ENCODE measurements at places on chromosomes 3 and 15. TPM values are rescaled to one million over a fixed set of nuclear protein-coding genes. Genes with fewer than 3 reads are reported as not detected.

The IL12A gene
- total RNA-seq = 0.38 TPM

- DNase-seq = no peak
Measured at GRCh38 chr3:89414270-89414669, 306.8 kb downstream of the EPHA3 start.

DNA sequence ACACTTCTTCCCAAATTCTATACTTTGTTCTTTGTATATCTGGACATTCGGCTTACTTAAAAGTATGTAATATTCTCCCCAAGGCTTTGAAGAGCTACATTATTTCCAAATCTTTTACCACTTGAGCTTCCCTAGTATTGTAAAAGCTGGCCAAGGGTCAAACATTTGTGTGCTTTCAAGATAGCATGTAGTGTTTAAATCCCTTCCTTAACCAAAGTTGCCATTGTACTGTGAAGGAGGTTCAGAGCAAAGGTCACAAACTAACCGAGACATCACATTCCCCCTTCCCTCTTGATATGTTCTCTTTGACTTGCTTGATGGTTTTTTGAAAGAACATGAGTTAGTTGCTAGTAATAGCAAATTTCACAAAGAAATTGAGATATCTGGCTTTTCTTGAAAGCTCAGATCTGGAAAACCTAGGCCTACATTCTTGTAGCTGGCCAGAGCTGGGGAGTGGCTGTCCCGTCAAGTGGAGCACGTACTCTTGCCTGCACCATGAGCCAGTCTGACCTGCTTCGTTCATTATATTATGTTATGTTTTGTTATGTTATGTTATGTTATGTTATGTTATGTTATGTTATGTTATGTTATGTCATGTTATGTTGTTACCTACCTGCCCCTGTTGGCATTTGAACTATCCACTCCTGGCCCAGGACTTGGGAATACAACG lies 60.2 kb downstream of the FILIP1L start:
- no peak for DNase-seq

The PRKCI gene
- total RNA-seq = 19.8 TPM

The SH3GL3 gene
- not detected for total RNA-seq

DNA sequence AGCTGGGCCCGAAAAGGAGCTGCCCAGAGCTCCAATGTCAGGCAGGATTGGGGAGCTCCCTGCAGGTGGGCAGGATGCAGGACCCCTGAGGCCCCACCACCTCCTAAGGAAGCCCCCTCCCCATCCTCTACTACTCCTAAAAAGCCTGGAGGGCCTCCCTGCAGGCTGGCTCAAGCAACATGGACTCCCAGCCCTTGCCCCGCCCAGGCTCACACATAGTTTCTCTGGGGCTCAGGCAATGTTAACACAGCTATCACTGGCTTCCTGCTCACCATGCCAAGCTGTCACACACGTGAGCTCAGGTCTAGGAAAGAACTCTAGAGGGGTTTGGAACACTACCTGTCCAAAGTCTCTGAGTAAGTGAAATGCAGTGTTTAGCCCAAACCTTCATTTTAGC lies 65.4 kb upstream of the ZNF148 start:
- DNase-seq = no peak

DNA sequence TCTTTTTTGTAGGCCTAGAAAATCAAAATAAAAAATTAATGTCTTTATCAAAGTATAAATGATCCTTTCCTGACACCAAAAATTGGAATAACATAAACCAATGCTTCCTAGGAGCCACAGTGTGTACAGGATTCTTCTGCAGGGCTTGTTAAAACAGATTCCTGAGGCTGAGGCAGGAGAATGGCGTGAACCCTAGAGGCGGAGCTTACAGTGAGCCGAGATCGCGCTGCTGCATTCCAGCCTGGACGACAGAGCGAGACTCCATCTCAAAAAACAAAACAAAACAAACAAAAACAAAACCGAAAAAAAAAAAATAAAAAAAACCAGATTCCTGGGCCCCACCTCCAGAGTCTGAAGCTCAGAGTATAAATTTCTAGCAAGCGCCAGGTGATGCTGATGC lies 78.0 kb downstream of the PEX5L start:
- DNase-seq = no peak

The TMEM207 gene
- not detected for total RNA-seq

The ACTRT3 gene
- total RNA-seq = 2.2 TPM

- DNase-seq = no peak
Measured at GRCh38 chr3:151871639-151872468, 1.6 kb upstream of the SUCNR1 start.

GRCh38 chr3:35857004-35857403 lies 217.7 kb downstream of the ARPP21 start:
- no peak for DNase-seq

The LRRIQ4 gene
- not detected for total RNA-seq

DNA sequence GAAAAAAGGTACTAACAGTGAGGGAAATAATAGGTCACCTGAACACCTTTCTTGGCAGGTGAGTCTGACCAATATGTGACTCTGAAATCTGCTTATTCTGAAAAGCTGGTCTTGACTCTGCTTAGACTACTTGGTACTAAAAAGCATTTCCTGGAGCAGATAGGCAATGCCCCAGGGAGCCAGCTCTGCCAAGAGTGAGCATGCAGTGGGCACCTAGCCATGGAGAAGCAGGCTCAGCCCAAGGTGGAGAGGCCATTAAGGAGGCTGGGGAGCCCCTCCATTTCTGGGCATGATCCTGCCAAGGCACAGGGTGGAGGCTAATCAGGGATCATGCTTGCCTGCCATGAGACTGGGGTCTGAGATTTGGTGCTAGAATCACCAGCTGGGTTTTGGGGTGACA lies 1.6 kb upstream of the LTF start:
- DNase-seq = peak; percentile 73

The NAALADL2 gene
- total RNA-seq = 12.3 TPM

The IMPG2 gene
- total RNA-seq = 0.65 TPM

DNA sequence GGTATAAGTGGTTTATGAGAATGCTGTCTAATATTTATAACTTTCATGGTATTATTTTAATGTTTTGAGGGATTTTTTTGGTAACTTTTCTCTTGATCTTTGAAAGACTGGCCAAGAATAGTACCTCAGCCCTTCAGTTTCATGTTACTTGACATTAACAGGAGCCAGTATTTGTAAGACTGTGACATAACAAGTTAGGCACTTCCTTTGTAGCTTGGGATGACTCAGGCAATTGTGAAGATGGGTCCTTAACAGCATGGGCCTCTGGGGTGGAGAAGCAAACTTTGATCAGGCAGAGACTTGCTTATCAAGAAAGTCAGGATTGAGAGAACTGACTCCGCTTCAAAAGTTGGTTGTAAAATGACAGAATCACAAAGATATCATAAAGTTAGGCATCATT lies 9.5 kb downstream of the LRRC49 start:
- DNase-seq = no peak

DNA sequence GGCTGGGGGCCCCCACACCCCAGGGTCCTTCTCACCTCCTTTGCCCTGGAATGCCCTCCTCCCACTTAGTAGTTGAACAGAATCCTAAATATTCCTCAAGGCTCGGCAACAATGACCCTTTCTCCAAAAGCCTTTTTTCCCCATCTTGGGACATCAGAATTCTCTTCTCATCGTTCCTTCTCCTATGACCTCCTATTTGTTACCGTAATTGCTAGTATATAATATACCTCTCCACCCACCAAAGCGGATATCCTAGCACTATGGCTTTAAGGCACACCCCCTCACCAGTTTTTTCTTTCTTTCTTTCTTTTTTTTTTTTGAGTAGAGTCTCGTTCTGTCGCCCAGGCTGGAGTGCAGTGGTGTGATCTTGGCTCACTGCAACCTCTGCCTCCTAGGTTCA lies 16.8 kb downstream of the HDAC11 start:
- peak; percentile 1 for DNase-seq

DNA sequence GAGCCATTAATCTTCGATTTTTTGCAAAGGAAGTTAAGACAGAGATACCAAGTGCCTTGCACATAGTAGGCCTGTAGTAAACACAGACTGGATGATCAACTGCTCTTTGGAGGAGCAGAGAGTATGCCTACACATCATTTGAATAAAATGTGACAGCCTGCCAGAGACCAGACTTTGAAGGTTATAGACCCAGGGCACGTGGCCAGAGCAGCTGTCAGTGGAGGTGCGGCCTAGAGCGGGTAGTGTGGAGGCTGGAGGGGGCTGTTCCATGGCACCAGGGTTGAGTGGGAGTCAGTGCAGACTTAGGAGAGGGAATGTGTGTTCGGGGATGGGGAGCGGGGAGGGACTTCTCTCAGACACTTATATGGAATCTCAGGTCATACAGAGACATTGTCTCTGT lies 80.8 kb downstream of the SMAD3 start:
- peak; percentile 83 for DNase-seq
